A549 treated with Hydrocortisone at 1 μM for 4 hours (cell line): ENCODE measurements at places on chromosomes 13 and 19. TPM values are rescaled to one million over a fixed set of nuclear protein-coding genes. Genes with fewer than 3 reads are reported as not detected.

Gene RFPL4A
- 0.38 to 1.1 TPM (median 0.84 TPM) in 5 replicates for total RNA-seq

Gene ZNF836
- total RNA-seq, result 0.45 to 1.2 TPM (median 0.88 TPM) in 5 replicates

Gene TNNT1
- 108 to 144 TPM (median 132 TPM) in 5 replicates for total RNA-seq

Gene GRIK5
- total RNA-seq, result 0.38 to 0.52 TPM (median 0.48 TPM) in 5 replicates

Gene PTGER1
- total RNA-seq, result 0.07 to 0.15 TPM (median 0.08 TPM) in 3 of 5 replicates, not detected in the others

Gene CLDND2
- 3.7 to 13.8 TPM (median 12.5 TPM) in 5 replicates for total RNA-seq

Gene PPM1N
- 6.8 to 9.0 TPM (median 7.4 TPM) in 5 replicates for total RNA-seq

Gene KCNN4
- total RNA-seq, result 42.2 to 55.5 TPM (median 53.1 TPM) in 5 replicates

Gene AMH
- total RNA-seq, result 8.0 to 17.1 TPM (median 14.7 TPM) in 5 replicates

Gene ATP8A2
- 0.02 TPM in 2 of 5 replicates, not detected in the others for total RNA-seq

Gene CEACAM4
- not detected in 5 replicates for total RNA-seq

Gene TMEM145
- total RNA-seq, result 3.2 to 4.0 TPM (median 3.9 TPM) in 5 replicates

Gene DHDH
- total RNA-seq, result 0.60 to 1.7 TPM (median 1.6 TPM) in 5 replicates

Gene PTBP1
- 195 to 244 TPM (median 206 TPM) in 5 replicates for total RNA-seq

Gene VRK3
- total RNA-seq, result 37.4 to 47.1 TPM (median 39.7 TPM) in 5 replicates

Gene TEX26
- not detected in 5 replicates for total RNA-seq

Gene PTGIR
- 0.05 to 0.12 TPM (median 0.12 TPM) in 3 of 5 replicates, not detected in the others for total RNA-seq

Gene ZNF541
- not detected in 5 replicates for total RNA-seq

Gene RB1
- 12.6 to 18.5 TPM (median 13.8 TPM) in 5 replicates for total RNA-seq

Gene MTUS2
- total RNA-seq, result 0.01 to 0.08 TPM (median 0.02 TPM) in 3 of 5 replicates, not detected in the others

Gene MBD3L3
- total RNA-seq, result 0.12 TPM in 1 of 5 replicates, not detected in the others

Gene ZNF823
- total RNA-seq, result 1.6 to 3.4 TPM (median 2.5 TPM) in 5 replicates
